ENCODE measurements at places on chromosomes 12 and 14.
A peak's percentile ranks its signal among the peaks of the same experiment; 100 is the strongest.

DNA sequence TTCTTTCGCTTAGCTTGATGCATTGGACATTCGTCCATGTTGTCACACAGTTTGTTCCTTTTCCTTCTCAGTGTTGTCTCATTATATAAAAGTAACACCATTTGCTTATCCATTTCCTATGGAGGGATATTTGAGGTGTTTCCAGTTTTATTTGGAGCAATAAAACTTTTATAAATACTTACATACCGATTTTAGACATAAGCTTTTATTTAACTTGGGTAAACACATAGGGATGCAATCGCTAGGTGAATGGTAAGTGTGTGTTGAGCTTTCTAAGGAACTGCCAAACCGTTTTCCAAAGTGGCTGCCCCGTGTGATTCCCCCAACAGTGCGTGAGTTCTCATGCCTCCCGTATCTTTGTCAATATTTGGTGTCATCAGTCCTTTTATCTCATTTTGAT, 95.2 kb upstream of the DYNC1H1 start:
- DNase-seq, result no peak

- DNase-seq, result no peak
Measured at GRCh38 chr14:65495196-65495595, 82.7 kb downstream of the FUT8 start.

DNA sequence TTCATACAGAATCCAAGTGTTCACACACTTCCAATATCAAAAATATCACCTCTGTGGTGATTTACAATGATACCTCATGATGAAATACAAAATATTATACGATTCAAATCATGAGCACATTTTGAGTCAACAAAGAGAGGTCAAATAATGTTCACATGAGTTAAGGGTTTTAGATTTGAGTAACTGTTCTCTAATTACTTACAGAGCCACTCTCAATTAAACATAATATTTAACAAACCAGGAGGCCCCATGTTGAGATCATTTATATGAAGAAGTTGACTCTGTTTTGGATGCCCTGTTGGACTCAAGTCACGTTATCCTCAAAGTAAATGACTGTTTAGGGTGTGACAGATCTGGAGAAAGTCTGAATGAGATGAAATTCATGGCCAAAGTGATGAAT, 53.5 kb downstream of the NUAK1 start:
- no peak for DNase-seq

GRCh38 chr14:54975856-54976255, 51.0 kb downstream of the WDHD1 start:
- peak; percentile 1 for DNase-seq

DNA sequence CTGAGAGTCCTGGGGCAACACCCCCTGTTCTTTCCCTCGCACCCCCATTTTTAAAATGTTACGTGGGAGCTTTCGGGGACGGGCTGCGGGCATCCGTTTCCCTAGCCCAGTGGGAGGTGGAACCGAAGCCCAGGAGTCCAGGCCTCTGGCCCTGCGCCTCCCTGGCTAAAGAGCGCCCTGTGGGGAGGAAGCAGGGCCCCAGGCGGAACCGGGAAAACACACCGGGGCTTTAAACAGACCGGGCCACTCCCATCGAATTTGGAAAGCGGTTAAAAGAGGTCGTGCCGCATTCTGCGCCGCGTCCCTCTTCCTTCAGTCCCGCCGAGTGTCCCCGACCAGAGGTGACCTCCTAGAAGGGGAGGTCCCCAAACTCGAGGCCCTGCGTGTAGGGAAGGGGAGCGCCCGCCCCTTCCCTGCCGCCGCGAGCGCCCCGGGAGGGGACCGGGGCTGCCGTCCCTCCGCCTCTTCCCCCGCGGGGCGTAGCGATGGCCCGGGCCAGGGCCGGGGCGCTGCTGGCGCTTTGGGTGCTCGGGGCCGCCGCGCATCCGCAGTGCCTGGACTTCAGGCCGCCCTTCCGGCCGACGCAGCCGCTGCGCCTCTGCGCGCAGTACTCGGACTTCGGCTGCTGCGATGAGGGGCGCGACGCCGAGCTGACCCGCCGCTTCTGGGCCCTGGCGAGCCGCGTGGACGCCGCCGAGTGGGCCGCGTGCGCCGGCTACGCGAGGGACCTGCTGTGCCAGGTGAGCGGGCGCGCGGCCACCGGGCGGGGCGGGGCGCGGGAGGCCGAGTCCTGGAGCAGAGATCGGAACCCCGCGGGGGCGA, at the start of gene HHIPL1:
Gene HHIPL1 (plus strand): TSS at position 407 of the 822 bp plus-strand sequence. CDS start 79 bp downstream, at position 486.
- no peak for DNase-seq

- DNase-seq, result no peak
Measured at GRCh38 chr12:49642370-49642802, 19.0 kb downstream of the PRPF40B start.

- DNase-seq, result no peak
Measured at GRCh38 chr12:69575346-69575745, 9.9 kb upstream of the CCT2 start.

DNA sequence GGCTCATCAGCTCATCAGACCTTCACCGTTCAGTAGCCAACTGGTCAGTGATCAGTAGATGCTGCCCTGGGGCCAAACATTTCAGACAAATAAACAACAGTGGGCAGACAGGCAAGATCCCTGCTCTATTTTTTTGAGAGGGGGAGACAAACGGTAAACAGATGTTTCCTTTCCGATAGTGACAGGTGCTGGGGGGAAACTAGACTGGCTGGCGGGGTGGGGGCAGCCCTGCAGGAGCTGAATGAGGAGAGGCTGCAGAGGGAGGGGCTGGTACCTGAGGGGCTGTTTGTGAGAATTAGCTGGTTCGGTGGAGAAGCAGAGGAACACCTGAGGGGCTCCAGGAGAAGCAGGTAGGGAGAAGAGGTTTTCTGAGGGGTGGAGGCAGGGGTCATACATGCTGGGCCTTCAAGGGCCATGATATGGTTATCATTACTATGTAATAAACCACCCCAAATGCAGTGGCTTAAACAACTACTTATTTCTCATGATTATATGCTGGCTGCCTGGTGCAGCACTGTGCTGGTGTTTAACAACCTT, 8.2 kb upstream of the GOLGA3 start:
- DNase-seq, result no peak

DNA sequence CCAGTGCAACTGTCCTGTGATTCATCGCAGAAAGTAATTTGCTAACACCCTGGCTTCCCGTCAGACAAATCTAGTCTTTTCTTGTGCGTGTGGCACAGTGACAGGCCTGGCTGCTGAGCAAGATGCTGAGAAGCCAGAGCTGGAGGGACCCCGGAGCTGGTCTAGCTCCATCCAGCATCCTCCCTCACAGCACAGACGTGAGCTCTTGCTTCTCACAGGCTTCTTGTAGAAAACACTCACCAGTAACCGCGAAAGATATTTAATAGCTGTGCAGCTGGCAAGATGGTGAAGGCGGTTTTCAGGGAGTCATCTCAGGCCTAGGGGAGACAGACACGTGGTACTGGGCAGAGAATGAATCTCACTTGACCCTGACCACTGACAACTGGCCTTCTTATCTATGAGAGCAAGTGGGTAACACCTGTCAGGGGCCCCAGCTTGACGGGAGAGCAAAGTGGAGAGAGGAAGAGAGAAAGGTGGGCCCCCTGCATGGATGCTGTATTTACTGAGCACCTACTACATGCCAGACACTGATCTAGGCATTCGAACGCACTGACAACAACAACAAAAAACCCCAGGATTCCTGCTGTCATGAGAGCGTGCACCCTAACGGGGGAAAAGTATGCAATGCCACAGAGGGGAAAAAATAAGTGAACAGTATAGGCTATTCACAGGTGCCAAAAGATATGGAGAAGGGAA, 63.3 kb downstream of the CCDC88C start:
- no peak for DNase-seq

DNA sequence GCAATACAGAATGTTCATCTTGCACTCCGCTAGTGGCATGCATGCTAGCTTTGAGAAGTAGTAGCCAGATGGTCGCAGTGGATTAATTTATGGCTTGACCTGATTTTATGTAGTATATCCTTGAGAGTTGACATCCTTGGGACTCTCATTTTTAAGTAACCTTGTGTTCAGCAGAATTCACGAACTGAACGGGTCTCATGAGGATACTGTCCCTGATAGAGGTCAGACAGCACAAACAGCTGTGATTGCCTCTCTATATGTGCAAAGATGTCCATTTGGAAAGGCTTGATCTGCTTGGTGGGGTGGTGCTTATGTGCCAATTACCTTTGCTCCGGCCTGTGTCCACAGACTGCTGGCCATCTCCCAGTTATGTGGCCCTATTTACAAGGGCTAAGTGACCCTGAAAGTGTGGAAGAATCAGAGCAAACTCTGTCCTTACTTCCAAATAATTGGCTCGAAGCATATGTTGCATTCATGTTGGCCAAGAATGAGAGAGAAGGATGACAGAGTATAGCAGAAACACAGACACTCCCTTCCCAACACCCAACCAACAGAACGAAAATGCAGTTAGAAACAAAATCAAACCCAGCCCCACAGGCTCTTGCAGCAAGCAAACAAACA, 167.1 kb downstream of the CRADD start:
- DNase-seq, result no peak

- no peak for DNase-seq
Measured at GRCh38 chr14:58887931-58888330, 250.2 kb downstream of the DACT1 start.

DNA sequence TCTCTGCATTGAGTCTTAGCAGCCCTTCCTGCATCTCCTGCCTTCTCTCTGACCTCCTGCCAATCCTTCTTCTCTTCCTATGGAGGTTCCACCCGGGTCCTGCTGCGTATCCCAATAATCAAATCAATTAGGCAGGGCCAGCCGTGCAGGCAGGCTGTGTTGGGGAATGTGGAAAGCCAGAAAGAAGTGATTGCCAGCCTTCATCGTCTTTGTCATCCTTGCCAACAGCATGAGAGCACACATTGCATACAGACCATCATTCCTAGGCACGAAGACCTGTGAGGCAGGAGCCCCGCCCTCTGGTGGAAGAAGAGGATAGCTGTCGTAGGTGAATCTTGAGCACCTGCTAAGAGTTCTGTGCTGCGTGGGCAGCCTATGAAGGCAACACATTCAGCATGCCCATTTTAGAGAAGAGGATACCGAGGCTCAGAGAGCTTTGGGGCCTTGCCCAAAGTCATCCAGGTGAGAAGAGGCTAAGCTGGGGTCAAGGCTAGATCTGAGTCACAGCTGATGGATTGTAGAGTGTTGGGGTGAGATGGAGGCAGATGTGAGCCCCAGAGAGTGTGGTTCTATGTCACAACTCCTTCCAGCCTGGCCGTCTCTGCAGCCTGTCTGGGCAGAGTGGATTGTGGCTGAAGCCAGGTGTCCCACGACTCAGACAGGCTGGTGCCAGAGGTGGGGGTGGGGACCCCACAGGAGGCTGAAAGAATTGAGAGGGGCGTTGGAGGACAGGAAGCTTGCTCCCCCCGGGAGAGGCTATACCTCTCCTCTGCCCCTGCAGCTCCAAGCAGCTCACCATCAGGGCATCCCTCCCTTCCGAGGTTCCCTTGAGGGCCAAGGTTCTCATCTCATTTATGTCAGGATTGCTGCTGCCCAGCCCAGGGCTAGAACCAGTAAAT, 12.7 kb downstream of the C14orf132 start:
- no peak for DNase-seq

- no peak for DNase-seq
Measured at GRCh38 chr12:62724947-62725451, 210.0 kb downstream of the PPM1H start.

DNA sequence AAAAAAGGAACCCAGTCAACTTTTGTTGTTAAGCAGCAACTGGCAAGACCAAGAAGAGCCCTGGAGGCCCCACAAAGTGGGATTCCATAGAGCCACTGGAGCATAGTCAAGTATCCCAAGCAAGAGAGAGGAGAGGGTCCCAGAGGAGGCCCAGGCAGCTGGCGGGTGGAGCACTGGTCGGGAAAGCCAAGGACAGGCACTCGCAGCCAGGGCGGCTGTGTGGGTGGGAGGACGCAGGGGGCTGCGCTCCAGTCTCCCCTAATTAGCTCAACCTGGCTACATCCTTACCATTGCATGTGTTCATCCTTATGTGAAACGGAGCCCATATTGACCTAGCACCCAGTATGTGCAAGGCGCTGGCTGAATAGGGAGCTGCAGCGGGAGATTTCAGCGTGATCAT, 18.3 kb upstream of the ZFP36L1 start:
- no peak for DNase-seq

GRCh38 chr12:94429633-94430032, 30.0 kb downstream of the CEP83 start:
- no peak for DNase-seq

GRCh38 chr14:69693145-69693544, 73.8 kb upstream of the SRSF5 start:
- DNase-seq, result no peak

DNA sequence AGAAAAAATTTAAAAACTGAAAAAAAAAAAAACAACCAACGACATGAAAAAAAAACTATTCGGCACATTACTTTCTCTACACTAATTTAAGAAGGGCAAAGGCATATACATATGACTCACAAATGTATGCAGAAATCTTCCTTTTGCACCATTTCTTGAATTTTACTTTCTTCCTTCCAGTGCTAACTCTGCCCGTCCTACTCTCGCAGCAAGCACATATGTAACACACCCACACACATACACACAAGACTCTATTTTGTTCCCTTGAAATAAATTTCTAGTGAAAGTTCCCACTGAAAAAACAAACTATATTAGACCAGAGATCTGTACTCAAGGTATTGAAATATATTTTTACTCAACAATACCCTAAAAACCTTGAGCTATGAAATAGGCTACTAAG, 14.6 kb downstream of the BTG1 start:
- DNase-seq, result no peak

- no peak for DNase-seq
Measured at GRCh38 chr12:48447755-48448154, 24.6 kb upstream of the ANP32D start.

DNA sequence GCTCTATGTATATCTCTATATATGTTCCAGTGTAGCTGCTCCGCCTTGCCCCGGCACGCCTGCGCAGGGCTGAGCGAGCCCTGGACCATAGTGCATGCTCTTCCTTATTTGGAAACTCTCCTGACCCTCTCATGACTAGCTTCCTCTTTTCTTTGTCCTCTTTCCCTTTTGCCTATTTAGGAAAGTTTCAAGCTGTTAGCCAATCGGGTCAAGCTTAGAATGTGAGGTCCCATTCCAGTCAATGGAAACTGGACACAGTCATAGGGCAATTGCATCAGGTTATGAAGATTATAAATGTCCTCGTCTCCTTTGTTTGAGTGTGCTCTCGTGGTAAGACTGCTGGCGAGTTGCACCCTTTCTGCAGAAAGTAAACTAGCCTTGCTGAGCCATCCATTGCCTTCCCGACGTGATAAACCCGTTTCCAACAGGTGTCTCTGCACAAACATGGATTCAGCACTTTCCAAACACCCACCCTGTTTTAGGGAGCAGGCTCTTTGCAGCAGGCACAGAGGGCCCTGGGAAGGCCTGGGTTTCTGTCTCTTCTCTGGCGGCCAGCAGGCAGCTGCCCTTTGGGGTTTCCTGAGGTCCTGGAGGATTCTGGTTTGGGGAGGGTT, 30.9 kb downstream of the CCDC92 start:
- no peak for DNase-seq

- no peak for DNase-seq
Measured at GRCh38 chr12:130394906-130395305, 57.2 kb downstream of the PIWIL1 start.

DNA sequence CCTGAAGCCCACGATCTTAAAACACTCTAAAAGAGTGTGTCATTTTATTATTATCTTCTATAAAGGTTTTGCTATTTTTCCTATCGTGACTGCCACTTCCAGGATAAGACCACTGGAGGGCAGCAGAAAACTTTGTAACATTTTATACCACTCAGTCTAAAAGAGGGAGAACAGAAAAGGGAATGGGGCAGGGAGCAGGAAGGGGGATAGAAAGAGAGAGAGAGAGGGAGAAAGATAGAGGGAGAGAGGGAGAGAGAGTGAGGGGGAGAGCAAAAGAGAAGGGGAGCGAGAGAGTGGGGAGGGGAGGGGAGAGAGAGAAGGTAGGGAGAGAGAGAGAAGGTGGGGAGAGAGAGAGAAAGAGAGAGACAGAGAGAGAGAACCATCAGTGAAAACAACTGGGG, 2.0 kb upstream of the ART4 start:
- peak; percentile 74 for DNase-seq

GRCh38 chr12:3041558-3042164, 35.5 kb upstream of the TSPAN9 start:
- peak; percentile 41 for DNase-seq

All from CD4-positive, alpha-beta T cell treated with Interleukin-2 at 100 ng/mL for 4 hours (primary cell).